ENCODE measurements at places on chromosomes 13 and 19. TPM values are rescaled to one million over a fixed set of nuclear protein-coding genes. Genes with fewer than 3 reads are reported as not detected.

GRCh38 chr13:33994198-33994597 is 176.2 kb downstream of the RFC3 start:
- no peak for DNase-seq

DNA sequence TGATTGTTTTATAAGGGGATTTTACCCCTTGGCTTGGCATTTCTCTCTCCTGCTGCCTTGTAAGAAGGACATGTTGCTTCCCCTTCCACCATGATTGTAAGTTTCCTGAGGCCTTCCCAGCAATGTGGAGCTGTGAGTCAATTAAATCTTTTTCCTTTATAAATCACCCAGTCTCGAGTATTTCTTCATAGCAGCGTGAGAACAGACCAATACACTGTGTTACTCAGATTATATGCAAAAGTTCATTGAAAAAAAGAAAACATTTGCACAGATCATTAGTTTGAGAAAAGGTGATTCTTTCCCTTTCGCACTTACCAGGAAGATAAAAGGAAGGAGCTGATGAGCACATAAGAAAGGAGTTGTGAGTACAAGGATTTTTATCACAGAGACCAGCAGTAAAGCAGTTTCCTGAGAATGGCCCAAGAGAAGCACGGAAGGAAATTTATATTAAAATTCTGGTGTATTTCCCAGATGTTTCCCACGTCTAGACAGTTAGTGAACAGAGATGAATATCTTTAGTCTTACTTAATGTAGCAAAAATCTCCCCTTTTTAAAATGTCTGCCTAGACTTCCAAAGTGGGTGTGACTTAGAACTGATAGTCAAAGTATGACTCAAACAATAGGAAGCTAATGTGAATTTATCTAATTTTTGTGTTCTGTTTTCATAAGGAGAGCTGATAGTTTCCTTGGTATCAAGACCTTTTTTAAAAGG is 431.8 kb upstream of the SGCG start:
- DNase-seq = no peak

DNA sequence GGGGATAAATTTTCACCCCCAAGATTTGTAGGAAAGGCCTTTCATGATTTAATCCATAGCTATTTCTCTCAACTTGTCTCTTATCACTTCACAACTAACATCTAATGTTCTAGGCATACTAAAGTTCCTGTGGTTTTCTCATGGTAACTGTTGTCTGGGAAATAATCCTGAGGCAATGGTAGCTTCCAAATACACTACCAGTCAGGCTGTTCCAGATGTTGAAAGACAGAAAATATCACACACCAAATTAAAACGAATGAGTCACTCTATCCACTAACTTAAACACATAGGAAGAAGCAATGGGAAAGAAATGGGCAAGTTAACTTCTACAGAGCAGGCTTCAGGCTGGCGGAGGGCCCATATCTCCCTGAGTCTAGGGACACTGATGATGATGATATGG is 77.7 kb upstream of the MYO16 start:
- no peak for DNase-seq

DNA sequence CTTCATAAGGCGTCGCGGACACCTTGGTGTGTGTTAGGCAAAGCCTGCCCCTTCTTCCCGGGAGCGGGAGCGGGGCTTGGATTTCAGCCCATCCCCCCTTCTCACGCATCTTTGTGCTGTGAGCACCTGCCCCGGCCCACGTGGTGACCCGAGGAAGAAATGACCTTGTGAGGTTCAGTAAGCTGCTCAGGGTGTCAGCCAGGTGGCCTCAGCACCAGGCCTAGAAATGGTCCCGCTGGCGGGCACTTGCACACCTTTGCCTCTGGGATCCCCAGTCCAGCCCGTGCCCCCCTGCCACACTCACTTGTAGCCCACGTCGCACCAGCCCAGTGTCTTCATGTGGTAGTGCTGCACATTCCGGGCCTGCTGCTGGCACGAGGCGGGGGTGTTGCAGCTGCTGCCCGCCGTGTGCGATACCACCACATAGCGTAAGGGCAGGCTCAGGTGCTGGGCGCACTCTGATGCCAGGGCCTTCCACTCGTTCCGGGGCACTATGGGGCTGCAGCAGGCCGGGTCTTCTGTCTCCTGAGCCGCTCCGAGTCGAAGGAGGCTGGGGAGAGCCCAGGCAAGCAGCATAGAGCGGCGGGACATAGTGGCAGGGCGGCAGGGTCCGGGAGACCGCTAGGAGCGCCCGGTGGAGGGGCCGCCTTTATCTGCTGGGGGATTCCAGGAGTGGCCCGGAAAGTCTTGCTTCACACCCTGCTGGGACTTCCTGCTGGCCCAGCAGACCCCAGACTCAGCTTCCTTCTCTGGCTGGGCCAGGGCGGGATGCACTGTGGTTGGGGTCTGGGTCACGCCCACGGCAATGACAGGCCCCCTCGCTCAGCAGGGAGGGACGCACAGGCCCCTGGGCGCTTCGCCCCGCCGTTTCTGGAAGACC is at the start of gene PGLYRP1:
Gene PGLYRP1 (minus strand): TSS at position 623 of the 880 bp plus-strand sequence. CDS start 32 bp downstream, at position 591.
- no peak for DNase-seq

DNA sequence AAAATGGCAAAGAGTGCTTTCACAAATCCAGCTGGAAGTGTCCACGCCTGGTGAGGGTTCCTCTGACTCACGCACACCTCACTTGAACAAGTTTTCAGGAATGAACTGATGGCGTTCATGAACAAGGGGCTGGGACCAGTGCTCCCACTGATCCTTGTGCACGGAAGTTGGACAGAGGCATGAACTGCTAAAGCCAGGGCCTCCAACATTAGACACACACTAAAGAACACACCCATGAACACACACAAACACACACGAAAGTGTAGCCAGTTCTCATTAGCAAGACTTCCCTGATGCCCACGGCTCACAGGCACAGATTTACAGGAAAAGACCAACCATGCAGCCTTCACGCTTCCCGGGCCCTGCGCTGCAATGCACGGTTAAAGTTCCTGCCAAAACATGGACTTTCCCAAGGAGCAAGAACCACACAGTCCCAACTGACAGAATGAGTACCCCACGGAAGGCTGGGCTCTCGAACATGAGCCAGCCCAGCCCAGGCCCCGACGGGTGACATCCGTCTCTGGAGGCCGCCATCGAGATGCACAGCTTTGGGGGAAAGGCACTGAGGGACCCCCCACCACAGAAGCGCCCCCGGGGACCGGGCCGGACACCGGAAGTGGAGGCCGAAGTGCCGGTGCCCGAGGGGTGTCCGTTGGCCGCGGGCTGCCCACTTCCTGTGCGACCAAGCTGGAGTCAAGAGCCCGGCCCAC is 808 bp downstream of the DNMT1 start:
- no peak for DNase-seq

GRCh38 chr13:103067751-103068555 is 1.7 kb upstream of the SLC10A2 start:
- no peak for DNase-seq

- no peak for DNase-seq
These were observed 30.5 kb downstream of the MTRF1 start for GRCh38 chr13:41232578-41233480.

Gene FFAR3
- 0.16 TPM for total RNA-seq

Gene ZNF135
- 16.2 TPM for total RNA-seq

Gene PABPC3
- not detected for total RNA-seq
